ENCODE measurements at places on chromosomes 12 and 14.

DNA sequence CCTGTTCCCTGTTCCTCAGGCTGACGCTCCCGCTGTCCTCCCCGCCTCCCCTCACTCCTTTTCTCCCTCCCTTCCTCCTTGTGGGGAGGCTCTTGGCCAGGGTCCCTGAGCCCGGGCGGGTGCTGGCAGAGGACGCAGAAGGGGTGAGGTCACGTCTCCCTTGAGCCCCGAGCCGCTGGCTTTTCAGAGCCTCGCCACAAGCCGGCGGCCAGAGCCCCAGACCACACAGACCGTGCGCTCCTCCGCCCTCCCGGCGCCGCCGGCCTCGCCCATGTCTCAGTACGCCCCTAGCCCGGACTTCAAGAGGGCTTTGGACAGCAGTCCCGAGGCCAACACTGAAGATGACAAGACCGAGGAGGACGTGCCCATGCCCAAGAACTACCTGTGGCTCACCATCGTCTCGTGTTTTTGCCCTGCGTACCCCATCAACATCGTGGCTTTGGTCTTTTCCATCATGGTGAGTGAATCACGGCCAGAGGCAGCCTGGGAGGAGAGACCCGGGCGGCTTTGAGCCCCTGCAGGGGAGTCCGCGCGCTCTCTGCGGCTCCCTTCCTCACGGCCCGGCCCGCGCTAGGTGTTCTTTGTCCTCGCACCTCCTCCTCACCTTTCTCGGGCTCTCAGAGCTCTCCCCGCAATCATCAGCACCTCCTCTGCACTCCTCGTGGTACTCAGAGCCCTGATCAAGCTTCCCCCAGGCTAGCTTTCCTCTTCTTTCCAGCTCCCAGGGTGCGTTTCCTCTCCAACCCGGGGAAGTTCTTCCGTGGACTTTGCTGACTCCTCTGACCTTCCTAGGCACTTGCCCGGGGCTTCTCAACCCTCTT lies at the start of gene TMEM233:
Gene TMEM233 (plus strand): TSS at position 197 of the 821 bp plus-strand sequence. CDS start 75 bp downstream, at position 272.
- no peak for DNase-seq

DNA sequence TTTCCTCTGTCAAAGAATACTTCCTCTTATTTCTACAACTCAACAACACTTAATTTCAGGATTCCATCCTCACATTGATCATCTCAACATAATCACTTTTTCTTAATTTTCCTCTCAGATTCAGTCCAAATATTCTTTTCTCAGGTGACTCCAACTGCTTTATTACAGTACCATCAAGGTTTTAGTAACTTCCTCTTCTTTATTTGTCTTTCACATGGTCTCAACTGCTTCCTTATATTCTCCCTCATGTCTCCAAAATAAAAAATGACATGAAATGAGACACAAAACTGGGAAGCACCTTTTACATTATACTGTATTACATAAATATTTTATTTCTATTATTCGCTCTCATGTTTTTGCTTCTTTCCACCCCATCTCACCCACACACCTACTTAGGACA lies 55.5 kb downstream of the PPP2R5E start:
- DNase-seq: no peak

DNA sequence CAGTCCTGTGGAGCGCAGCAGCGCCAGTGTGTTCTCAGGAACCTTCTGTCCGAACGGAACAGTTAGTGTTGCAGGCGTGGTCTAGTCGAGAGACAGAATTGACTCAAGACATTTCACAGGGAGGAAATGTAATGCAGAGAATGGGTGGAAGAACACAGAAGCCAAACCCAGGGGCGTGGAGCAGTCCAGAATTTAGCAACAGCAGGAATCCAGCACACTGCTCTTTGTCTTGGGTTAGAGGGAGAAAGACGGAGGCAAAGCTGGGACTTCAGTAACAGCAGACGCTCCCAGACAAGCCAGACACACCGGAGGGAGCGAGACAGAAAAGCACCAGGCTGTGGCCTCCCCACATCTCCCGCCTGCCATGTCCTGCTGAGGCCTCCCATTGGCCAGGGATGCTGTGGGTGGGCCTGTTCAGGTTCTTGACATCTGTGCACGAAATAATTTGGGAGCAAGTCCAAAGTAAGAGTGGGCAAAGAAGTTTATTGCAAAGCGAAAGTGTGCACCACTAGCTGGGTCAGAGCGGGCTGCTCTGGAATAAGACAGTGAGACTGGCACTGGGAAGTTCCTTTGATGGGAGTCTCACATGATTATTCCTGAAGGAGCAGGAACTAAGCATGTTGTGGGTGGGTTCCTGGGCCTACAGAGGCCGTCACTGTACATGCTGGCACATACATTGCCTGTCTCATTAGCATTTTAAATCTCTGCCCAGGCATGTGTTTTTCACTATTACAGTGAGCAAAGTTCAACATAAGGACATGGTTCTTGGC lies 339.3 kb upstream of the SFSWAP start:
- DNase-seq: no peak

- DNase-seq: no peak
Measured at GRCh38 chr12:91892081-91892855, 253.4 kb downstream of the BTG1 start.

DNA sequence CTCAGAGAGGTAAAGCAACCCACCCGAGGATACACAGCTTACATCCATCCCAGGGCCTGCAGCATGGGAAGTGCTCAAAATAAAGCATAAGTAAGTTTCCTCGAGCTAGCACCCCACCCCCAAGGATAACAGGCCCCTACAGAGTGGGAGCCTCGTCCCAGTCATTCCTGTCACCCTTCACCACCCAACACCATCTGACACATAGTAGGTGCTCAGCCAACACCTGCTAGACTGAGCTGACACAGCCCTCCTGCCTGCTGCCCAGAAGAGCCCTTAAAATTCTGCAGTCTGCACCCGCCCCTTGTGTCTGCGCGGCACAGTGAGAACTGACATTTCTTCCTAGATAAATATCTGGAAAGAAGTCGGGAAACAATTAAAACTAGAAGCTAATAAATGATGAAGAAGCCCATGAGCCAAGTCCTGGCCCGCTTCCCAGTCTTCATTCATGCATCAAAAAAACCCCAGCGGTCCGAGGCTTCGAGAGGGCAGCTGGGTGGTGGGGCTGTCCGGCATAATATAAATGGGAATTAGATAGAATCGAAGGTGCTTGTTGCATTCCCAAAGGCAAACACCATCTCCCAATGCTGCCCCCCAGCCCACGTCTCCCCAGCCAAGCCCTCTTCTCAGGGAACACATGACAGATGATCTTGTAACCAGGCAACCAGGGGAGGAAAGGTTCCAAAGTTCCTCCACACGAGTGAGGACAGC lies 76.2 kb downstream of the BCL11B start:
- DNase-seq: peak; percentile 66

- DNase-seq: no peak
Measured at GRCh38 chr12:9319842-9320173, 111.6 kb upstream of the PZP start.

- no peak for DNase-seq
Measured at GRCh38 chr12:21823581-21823980, 49.1 kb upstream of the KCNJ8 start.

DNA sequence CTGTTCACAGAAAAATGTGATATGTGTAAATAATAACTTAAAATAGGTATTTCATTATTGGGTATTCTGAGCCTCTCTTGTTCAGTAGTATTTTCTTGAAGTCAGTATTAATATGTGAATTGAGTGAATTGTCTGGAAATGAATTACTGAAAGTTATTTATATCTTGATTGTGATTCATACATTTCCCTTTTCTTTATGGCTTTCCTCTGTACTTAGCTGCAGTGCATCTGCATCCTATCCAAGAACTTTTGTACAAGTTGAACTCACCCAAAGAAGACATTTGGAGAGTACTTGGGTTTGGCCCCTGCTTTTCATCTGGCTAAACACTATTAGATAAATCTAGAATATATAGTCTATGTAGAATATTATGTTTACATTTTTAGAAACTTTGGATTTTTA lies 326.0 kb downstream of the RAD51B start:
- no peak for DNase-seq

DNA sequence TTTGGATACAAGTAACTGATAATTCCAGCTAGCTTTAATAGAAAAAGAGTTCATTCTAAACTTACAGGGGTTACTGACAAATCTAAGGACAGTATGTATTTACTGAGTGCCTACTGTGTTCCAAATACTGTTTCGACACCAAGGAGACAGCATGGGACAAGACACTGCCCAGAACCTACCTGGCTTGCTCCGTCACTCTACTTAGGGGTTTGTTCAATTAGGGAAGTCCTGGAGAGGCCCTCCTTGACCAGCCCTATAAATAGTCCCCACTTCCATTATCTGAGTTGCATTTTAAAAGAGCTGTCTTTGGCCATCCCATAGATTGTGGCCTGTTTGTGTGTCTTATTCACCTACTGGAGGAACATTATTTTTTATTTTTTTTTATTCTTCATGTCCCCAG lies 129.5 kb upstream of the ATF1 start:
- DNase-seq: no peak

- DNase-seq: no peak
Measured at GRCh38 chr12:129776977-129777667, 126.7 kb downstream of the TMEM132D start.

DNA sequence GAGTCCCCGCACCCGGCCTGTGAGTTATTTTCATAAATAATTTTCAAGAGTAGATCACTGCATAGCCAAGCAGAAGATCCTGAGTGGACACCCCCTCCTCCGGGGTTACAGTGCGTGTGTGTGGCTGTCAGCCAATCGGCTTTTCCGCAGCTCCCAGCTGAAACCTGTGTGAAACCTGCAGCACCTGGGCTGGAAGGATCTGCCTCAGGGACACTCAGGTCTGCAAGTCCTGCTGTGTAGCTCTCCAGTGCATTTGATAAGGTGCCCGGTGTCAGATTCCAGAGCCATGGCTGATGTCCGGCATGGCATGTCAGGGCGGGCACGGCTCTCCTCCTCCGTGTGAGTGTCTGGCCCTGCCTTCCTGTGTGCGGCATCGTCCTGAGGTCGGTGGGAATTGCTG lies 124.8 kb downstream of the GLT1D1 start:
- no peak for DNase-seq

DNA sequence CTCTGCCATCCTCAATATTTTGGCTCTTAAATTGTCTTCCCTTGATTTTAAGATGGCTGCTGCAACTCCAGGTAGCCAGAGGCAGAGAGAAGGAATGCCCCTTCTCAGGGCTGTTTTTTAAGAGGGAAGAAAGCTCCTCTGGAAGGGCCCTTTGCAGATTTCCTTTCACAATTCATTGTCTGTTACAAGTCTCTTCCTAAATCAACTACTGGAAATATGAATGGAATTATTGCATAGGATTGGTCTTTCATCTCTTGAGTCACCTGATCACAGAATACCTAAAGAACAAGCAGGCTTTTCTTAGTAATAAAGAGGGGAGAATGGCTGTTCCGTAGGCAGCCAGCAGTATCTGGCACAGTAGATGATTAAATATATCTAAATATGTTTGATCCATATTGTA lies 118.5 kb downstream of the ANO6 start:
- no peak for DNase-seq

- no peak for DNase-seq
Measured at GRCh38 chr12:27616356-27617142, 79.7 kb upstream of the REP15 start.

- DNase-seq: no peak
Measured at GRCh38 chr14:106738075-106738474, 1211.7 kb downstream of the TMEM121 start.

GRCh38 chr14:85342858-85343607 lies 186.9 kb upstream of the FLRT2 start:
- DNase-seq: no peak

DNA sequence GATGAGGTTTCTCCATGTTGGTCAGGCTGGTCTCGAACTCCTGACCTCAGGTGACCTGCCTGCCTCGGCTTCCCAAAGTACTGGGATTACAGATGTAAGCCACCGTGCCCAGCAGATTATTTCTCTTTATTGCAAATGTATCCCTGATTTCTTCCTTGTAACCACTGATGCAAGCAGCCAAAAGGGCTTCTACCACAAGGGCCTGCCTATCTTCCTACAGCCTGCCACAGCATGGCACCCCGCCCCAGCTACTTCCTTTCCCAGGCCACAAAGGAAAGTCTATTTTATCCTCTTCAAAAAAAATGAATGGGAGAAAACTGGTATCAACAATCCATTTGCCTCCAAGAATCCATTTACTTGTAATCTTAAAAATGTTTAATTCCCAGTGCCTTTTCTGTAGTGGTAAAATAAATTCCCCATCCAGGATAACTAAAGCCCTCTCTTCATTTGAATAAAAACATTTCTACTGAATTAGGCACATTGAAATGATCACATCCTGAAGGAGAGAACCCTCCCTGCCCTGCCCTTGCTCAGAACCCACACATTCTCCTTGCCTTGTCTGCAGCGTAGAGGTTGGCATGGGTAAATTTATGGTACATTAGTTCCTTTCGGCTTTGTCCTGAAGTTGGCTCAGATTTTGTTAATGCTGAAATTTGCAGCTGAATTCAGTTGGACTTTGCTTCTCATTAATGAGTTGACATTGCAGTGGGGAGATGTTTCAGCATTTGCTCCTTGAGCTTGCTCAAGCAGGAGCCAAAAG lies 19.2 kb downstream of the GPHB5 start:
- DNase-seq: no peak

DNA sequence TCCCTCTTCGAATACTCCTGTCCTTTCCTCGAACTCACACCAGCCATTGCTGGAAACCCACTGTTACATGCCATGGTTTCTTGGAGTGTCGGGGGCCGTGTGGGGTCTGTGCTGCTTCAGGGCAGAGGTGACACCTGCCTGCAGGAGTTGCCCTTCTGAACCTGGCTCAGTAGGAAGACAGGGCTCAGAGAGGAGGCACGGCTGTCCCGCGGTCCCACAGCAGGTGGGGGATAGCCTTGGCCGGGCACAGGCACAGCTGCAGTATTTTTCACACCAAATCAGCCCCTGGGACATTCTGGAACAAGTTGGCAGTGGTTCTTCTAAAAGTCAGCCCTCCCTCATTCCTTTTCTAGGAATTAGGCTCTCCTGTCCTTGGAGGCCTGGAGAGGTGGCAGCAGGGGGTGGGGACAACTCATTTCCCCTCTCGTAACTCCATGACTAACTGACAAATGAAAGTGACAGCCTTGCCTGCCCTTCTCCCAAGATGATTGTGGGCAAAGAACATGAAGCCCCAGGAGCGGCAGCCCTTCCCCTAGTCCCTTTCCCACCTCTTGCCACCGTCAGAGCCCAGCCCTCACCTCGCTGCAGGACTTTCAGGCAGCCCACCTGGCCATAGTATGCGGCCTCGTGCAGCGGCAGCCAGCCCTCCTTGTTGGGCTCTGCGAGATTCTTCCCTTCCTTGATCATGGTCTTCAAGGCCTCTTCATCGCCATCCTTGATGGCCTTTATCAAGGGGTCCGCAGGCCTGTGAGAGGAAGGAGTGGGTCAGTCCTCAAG lies 22.4 kb downstream of the ASB2 start:
- DNase-seq: no peak

GRCh38 chr12:45655186-45655585 lies 74.3 kb upstream of the ARID2 start:
- peak; percentile 31 for DNase-seq

GRCh38 chr14:30078811-30079402 lies 151.3 kb upstream of the PRKD1 start:
- no peak for DNase-seq
